Mesenteric fat pad (tissue), 1 donor: ENCODE measurements at places on chromosomes 5 and 9. TPM values are rescaled to one million over a fixed set of nuclear protein-coding genes. Genes with fewer than 3 reads are reported as not detected.

DNA sequence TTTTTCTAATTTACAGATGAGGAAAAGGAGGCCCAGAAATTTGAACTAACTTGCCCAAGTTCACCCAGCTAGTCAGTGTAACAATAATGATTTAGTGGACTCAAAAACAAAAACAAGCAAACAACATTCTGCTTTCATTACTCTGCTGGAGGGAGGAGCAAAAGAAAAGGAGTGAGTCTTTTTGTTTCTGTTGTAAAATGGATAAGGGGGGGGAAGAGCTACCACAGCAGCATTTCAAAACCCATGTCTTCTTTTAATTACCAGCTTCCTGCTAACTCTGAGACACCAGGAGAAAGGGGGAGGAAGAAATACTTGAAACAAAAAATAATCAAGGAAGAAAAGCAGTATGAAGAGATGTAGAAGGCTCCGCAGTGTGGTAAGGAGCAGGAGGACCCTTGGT is 39.2 kb upstream of the EQTN start:
- DNase-seq = no peak

DNA sequence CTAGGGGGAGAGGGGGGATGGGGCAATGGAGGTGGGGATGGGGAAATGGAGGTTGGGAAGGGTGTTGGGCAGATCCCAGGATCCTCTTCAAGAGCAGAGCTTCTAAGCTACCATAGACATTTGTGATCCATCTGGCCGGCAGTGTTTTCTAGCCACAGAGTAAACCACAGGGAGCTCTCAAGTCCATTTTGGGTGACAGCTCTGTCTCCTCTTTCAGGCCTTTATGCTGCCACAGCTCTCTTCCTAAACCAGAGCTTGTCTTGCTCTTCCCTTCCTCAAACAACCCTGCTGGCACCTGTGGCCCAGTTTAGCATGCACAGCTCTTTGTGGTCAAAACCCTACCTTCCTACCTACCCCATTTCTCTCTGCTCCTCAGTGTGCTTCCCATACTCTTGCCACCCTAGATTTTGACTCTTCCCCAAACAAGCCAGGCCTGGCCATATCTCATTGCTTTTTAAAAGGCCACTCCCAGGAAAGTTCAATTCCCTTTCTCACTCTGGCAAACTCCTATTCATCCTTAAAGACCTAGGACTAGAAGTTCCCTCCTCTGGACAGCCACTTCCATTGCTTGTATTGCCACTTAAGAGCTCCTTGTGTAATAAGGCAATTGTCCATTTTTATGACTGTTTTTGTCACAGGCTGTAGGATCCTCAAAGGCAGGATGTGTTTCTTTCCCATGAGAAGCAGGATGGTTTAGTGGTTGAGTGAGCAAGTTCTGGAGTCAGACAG is 84.3 kb upstream of the PANK3 start:
- DNase-seq = no peak

Gene PCDHB2
- 3.4 TPM for total RNA-seq

DNA sequence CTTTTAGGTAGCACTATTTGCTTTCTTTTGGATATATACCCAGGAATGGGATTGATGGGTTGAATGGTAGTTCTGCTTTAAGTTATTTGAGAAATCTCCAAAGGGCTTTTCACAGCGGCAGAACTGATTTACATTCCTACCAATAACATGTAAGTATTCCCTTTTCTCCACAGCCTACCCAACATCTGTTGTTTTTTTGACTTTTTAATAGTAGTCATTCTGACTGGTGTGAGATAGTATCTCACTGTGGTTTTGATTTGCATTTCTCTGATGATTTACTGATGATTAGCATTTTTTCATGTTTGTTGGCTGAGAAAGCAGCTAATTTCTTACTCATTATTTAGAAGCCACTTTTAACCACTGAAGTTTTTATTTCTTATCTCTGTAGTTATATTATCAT is 221.1 kb upstream of the ACTBL2 start:
- DNase-seq = no peak

DNA sequence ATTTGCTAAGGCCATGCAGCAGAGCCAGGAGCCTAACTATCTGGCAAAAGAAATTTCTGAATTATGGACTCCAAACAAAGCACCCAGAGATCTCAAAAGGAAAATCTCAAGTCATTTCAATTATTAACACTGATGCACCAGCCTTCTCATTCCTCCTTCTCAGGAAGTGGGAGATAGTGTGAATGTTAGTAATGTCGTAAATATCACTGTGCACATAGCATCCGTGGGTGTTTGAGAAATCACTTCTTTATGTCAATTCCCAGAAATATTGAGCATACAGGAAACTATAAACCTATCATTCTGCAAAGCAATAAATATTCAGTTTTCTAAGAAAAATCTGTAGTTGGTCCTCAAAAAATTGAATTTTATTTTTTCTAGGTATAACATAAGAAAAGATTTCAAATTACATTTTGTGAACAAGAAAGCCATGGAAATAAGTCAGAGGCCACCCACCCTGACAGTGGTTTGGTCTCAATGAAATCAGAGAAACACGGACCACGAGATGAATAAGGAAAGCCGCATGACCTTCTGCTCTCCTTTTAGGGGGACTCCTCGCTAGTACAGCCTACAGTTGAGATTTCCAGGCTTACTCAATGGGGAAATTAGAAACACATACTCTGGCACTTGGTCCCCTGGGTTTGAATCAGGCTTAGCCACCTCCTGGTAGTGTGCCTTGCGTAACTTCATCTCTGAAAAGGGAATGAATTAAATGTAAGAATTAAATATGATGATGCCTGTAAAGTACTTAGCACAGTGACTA is 120.6 kb downstream of the DIRAS2 start:
- no peak for DNase-seq

DNA sequence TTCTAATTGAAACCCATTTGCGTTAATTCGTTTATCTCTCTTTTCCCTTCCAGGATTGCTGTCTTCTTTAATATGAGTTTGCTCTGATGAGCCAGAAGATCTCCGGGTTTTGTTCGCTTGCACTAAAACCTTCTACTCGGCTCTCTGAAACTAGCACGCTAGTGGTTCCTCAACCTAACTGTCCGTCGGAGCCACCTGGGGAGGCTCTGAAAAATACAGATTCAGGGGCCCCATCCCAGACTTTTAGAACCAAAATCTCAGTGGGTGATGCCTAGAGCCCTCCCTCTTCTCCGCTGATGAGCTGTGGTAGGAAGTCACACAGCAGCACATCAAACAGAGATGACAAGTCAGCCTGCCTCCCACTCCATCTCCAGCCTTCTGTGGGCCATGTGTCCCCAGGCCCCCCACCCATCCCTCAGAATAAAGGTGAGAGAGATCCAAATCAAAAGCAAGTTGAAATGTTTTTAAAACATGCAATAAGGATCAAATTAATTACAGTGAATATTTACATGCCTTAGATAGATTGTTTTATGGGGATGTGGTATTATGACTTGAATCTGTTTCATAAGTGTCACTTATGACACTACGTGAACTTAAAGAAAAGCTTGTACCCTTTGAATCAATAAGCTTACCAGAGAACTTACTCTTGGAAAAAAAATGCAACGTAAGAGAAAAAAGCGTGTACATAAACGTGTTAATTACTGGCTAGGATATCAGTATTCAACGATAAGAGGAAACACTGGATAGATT is 16.4 kb downstream of the FCN2 start:
- DNase-seq = peak; percentile 20

DNA sequence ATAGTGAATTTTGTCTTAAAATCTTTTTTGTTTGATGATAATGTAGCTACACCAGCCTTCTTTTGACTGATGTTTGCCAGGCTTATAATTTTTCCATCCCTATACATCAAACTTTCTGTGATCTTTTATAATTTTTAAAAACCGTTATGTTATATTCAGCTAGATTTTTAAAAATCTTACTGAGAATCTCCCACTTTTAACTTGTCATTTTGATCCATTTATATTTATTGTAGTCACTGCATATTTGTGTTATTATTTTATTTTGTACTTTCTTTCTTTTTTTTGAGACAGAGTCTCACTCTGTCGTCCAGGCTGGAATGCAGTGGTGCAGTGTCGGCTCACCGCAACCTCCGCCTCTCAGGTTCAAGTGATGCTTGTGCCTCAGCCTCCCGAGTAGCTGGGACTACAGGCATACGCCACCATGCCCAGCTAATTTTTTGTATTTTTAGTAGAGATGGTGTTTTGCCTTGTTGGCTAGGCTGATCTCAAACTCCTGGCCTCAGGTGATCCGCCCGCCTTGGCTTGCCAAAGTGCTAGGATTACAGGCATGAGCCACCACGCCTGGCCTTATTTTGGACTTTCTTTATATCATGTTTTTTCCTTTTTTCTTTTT is 12.7 kb downstream of the MRRF start:
- no peak for DNase-seq

DNA sequence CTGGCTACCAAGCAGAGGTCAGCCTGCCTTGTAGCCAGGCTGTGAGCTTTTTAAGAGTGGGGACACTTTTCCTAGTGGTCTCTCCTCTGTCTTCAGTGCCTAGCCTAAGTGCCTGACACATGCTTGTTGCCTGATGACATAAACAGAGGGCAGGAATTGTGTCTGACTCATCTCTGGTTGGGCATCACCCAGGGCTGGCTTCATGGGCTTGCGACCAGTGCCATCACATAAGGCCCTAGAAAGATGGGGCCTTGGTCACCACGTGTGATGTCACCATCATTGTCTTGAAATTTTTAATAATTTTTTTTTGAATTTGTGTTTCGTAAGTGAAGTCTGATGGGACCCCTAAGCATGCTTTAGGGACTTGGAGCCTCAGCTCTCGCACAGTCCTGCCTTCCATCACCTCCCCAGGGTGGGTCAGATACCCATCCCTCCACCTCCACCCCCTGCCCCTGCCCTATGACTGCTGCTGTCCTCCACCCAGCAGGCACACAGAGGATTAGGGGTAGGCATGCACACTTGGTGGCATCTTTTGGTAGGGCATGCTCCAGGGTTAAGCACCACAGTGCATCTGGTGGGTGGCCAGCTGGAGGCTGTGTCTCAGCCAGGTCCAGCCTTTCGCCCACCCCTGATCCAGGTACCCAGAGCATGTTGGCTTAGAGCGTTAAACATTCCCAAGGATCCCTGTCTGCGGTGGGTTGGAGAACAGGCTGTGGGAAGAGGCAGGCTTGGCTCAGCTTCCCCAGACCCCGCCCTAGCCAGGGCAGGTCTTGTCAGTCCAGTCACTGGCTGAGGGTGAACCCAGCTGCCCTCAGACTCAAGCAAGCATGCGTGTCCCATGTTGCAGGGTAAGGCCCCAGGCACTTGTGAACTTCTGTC is 80.1 kb upstream of the SH3PXD2B start:
- DNase-seq = peak; percentile 81

Gene CNTNAP3B
- 20.1 TPM for total RNA-seq

- DNase-seq = no peak
Observed at GRCh38 chr9:76378367-76379073, 15.7 kb downstream of the RFK start.

GRCh38 chr5:128782446-128782845 is 182.8 kb upstream of the SLC27A6 start:
- DNase-seq = no peak

DNA sequence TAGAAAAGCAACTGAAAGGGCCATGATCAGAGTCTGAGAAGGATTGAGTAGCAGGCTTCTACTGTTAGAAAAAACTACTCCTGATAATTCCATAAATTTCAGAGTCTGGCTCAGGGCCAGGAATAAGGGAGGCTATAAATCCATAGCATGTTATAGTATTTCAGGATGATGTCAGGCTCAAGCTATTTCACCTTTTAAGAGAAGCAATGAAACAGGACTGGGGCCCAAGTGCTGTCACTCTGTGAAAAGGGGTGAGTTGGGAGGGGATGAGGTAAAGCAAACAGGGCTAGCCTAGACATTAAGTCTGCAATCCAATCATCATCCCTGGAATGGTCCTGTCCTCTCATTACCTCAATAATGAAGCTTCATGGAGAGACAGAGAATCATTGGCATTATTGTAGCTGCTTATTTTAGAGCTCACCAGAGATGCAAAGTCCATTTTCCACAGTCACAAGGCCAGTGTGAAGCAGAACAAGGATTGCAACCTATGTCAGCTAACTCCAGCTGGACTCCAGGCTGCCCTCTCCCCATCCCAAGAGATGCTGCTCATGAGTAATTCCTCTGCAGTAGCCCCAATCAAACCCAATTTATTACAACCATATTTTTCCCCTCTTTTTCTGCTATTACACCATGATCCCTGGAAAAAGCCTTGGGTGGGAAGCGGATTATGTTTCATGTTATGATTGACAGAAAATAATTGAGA is 56.0 kb downstream of the PAPPA start:
- no peak for DNase-seq
